Germinal center (tissue), 1 donor: ENCODE measurements at places on chromosomes 4 and X.
A peak's percentile ranks its signal among the peaks of the same experiment; 100 is the strongest.

DNA sequence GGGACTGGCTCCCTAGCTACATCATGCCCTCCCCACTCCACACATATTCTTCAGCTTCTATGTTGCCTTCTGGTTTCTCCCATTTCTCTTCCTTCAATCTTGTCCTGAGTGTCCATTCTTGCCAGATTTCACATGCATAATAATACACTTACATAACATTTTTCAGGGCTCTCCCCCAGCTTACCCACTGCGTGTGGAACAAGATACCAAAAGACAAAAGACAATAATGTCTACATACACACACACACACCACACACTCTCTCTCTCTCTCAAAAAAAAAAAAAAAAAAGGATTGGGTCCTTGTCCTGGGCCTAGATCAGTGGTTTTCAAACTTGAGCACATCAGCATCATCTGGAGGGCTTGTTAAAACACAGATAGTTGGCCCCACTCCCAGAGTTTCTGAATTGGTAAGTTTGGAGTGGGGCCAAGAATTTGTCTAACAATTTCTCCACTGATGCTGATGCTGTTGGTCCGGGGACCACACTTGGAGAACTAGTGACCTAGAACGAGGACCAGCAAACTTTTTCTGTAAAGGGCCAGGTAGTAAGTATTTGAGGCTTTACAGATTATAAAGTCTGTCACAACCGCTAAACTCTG, 6.5 kb upstream of the SMARCA1 start:
- DNase-seq = no peak

- DNase-seq = peak; percentile 18
Measured at GRCh38 chr4:56979421-56980072, 851 bp downstream of the POLR2B start.

- no peak for DNase-seq
Measured at GRCh38 chrX:51824061-51824460, 69.4 kb upstream of the MAGED1 start.

GRCh38 chrX:21968333-21968732, 27.8 kb downstream of the SMS start:
- no peak for DNase-seq

- no peak for DNase-seq
Measured at GRCh38 chr4:654871-655463, 19.1 kb downstream of the ATP5ME start.

GRCh38 chr4:44563496-44563895, 87.9 kb downstream of the YIPF7 start:
- no peak for DNase-seq

- DNase-seq = no peak
Measured at GRCh38 chr4:4284827-4285618, 4.9 kb downstream of the LYAR start.

GRCh38 chr4:121758925-121759568, 5.9 kb downstream of the SMIM43 start:
- DNase-seq = no peak

DNA sequence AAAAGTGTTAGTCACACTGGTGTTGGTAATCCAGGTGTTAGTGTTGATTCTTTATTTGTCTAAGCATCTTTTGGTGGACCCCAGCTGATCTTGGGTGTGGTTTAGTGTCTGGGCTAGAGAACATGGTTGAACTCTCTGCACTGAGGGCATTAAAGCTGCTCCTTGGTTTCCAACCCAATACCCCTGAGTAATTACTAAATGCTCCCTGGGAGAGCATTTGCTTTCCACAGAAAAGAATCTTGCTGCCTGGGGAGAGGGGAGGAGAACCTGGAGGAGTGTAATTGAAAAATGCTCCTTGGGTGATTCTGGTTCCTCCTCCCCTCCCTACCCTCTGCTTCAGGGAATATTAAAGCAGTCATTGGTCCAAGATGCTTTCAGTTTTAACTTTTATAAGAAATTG, 3.1 kb downstream of the GUCY1B1 start:
- DNase-seq = no peak

DNA sequence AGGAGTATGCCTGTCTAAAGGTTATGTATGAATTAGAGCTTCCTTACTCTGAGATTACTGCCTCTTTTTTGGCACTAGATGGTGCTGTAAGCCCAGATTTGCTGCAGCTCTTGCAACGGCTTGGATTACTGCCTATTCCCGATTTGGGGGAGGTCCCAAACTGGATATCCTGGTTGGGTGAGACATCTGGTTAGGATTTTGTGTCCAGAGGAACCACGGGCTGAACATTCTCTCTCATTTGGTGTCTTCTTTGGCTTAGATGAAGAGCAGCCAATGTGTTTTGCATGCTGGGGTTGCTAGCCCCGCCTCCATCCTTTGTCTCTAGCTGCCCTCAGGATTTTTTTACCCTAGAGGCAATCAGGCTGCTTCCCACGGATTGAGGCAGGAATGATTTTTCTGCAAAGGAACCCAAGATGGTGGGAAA, 31.9 kb downstream of the F8A1 start:
- DNase-seq = peak; percentile 11

- no peak for DNase-seq
Measured at GRCh38 chr4:38149472-38149996, 189.3 kb downstream of the PTTG2 start.

- DNase-seq = peak; percentile 4
Measured at GRCh38 chrX:118632862-118633261, 94.5 kb upstream of the IL13RA1 start.

DNA sequence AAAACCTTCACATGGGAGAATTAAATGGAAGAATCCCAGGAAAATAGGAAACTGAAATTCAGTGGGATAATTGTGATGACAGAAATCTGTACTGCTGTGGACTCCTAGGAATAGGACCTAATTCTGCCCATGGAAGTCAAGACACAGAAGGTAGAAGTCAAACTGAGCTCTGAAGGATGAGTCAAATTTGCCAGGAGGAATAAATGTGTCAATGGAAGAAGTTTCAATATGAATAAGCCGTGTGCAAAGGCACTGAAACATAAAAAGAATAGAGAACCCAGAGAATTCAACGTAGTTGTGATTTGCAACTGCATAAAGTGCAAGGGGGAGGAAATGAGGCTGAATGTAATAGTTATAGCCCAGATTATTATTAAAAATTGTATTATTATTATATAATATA, 11.6 kb downstream of the ENAM start:
- DNase-seq = no peak

- DNase-seq = no peak
Measured at GRCh38 chrX:75151827-75152592, 4.1 kb downstream of the ABCB7 start.

GRCh38 chr4:76214177-76214675, 602 bp upstream of the SCARB2 start:
- DNase-seq = no peak

GRCh38 chr4:107901213-107901934, 30.0 kb upstream of the CYP2U1 start:
- no peak for DNase-seq

- no peak for DNase-seq
Measured at GRCh38 chrX:154046031-154046781, 26.5 kb upstream of the IRAK1 start.

- DNase-seq = no peak
Measured at GRCh38 chr4:181661090-181661489, 582.1 kb upstream of the TENM3 start.

DNA sequence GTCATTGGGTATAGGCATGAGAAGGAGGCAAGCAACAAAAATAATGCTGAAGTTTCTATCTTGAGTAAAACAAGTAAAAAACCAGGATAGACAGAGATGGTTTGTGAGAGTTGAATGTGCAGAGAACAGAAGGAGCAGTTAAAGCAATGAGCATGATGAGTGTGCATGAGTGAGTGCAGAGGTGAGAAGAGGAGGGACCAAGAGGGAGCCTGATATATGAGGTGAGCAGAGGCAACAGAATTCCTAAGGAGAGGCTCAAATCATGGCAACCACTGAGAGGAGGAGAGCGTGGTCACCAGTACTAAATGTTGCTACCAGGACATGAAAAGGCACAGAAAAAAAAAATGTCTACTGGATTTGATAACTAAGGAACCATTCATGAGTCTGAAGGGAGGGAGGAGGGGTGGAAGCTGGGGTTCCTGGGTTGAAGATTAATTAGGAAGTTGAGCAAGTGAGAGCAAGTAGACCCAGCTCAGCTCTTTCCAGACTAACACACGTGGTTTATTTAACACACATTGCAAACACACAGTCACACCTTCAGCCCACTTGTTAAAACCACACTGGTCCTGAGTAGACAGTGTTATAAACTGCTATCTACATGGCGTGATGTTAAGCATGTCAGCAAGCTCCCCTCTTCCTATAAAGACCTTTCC, 69.0 kb upstream of the IQCM start:
- no peak for DNase-seq

DNA sequence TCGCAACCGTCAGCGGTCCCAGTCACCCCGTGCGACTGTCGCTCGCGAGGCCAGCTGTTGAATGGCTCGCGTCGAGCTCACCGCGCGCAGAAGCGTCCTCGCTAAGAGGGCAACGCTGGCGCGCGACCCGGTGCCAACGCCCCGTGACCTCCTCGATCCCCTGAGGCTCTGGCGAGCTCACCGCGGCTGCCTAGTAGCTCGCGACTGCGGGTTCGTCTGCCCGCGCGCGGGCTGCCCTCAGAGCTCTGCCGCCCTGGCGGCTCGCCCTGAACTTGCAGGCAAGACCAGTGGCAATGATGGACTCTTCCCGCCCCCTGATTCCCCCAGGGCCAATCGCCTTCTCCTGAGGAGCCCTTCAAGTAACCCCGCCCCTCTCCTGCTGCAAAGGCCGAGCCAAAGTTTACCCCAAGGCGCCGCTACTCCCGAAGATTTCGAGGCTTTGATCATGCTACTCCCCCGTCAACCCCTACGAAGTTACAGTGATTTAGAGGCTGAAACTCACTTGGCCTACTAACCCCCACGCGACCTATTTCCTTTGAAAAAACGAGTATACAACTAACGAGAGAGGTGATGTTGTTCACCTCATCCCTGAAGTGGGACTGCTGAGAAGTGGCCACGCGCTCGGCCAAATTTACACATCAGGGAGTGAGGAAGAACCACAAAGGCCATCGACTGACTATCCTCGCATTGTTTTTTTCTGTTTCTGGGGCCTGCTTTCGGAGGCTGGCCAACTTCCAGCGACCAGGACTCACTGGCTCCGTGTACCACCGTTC, 37.5 kb downstream of the PGRMC1 start:
- DNase-seq = peak; percentile 75

- no peak for DNase-seq
Measured at GRCh38 chrX:30312858-30313257, 3.7 kb upstream of the NR0B1 start.

- DNase-seq = no peak
Measured at GRCh38 chrX:132467026-132467425, 21.8 kb downstream of the MBNL3 start.

GRCh38 chr4:74118600-74119338, 19.8 kb upstream of the CXCL2 start:
- DNase-seq = no peak

GRCh38 chr4:128917781-128918180, 108.3 kb downstream of the JADE1 start:
- DNase-seq = no peak

DNA sequence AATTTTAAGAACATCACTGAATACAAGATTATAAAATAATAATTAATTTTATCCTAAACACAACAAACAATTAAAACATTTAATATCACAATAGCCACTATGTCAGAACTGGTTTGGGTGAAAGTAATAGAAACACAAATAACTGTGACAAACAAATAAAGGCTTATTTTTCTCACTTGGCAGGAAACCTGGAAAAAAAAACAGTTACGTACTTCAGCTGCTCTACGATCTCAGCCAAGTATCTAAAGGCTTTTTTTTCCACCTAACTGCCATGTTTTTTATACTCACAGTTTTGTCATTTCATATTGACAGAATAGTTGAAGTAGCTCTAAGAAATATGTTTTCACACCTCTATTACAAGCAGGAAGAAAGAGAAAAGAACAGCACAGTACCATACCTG, 284.8 kb upstream of the INTU start:
- no peak for DNase-seq

GRCh38 chr4:40962551-40963180, 212.9 kb downstream of the NSUN7 start:
- no peak for DNase-seq

DNA sequence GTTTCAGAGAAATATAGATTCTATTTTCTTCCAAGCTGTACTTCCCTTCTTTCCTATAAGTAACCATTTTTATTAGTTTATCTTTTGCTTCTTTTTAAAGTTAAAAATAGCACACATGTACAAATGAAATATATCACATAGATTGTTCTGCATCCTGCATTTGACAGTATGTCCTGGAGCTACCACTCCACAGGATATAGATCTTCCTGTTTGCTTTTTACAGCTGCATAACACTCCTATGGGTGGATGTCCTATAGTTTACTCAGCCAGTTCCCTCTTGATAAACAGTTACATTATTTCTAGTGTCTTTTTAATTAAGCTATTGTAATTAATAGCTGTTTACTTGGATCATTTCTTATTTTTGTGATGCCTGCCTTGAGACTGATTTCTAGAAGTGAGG, 301.6 kb upstream of the DDX53 start:
- DNase-seq = no peak

DNA sequence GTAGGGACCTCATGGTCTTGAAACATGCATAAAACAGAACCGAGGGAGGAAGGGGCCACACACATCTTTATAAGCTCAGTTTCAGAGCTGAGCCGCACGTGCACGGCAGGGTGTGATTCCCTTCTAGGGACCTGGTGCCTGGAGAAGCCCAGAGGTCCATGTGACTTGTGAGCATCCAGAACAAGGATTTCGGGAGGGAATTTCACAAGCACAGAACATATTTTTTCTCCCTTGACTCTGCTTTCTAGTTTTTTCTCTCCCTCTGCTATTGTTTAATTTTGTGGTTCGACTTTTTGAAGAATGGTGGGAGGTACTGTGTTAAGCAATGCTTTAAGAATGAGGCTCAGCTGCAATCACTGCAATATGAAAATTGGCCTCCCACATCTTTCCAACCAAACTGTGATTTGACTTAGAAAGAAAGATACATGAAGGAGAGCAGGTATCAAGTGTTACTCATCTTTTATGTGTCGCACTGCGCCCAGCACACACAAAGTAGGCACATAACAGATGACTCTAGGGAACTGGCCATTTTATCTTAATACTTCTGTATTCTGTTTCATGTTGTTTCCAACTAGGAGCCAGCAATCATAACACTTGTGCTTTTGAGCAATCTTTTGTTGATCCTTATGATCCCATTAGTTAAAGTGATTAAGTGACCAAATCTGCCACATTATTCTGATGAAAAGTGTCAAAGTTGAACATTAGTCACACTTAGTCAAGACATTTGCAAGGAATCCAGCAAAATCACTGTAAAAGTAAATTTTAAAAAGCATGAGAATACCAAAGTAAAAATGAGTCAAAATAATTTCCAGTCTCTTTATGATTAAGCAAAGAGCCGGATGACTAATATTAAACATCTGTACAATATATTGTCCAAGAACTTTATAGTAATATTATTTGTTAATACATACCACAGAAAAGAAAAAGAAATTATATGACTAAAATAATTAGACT, 86.4 kb downstream of the SHISA3 start:
- no peak for DNase-seq

GRCh38 chr4:24380957-24381665, 203.2 kb downstream of the DHX15 start:
- no peak for DNase-seq

- no peak for DNase-seq
Measured at GRCh38 chrX:65866773-65867172, 173.1 kb downstream of the VSIG4 start.

GRCh38 chr4:130043732-130044160, 947.8 kb downstream of the C4orf33 start:
- no peak for DNase-seq

GRCh38 chr4:112708772-112709171, 71.8 kb downstream of the LARP7 start:
- no peak for DNase-seq
